ENCODE measurements at places on chromosomes 7 and 10.

- no peak for DNase-seq
These were observed 133.1 kb upstream of the EEPD1 start for GRCh38 chr7:36019980-36020379.

- no peak for DNase-seq
These were observed 198.6 kb upstream of the BMPER start for GRCh38 chr7:33706771-33707200.

DNA sequence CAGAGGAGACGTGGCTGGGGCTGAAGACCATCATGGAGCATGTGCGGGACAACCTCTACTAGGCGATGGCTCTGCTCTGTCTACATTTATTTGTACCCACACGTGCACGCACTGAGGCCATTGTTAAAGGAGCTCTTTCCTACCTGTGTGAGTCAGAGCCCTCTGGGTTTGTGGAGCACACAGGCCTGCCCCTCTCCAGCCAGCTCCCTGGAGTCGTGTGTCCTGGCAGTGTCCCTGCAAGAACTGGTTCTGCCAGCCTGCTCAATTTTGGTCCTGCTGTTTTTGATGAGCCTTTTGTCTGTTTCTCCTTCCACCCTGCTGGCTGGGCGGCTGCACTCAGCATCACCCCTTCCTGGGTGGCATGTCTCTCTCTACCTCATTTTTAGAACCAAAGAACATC is 22.0 kb upstream of the CPA5 start:
- DNase-seq = no peak

- peak; percentile 60 for DNase-seq
These were observed 316.8 kb upstream of the CHRM2 start for GRCh38 chr7:136551618-136552017.

GRCh38 chr10:63441404-63441803 is 24.4 kb downstream of the JMJD1C start:
- no peak for DNase-seq

DNA sequence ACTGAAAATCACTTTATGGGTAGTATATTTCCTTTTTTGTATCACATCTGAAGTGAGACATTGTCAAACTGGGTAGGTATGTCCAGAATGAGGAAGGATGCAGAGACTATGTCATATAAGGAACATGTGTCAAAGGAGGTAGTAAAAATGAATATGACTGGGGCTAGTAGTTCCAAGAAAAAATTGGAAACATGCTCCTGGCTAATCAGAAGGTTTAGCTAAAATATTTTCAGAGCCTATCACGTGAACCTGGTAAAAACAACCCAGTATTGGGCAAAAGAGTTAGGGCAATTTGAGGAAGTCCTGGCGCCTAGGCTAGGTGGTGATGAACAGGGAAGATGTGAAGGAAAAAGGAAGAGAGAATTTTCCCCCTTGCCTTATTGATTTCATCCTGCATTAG is 26.4 kb downstream of the ENTPD1 start:
- no peak for DNase-seq

DNA sequence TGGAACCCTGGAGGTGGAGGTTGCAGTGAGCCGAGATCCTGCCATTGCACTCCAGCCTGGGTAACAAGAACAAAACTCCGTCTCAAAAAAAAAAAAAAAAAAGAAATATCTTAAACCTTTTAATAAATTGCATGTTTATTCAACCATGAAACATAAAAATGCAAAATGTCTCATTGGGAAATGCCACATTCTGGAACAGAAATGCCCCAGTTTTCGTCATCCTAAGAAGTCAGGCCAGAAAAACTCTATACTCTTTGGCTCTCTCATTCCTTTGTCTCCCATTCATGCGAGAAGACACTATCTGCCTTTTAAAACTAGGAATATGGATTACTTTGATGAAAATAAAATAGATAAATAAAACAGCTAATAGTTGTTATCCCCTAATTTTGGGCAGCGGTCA is 21.5 kb upstream of the ABLIM1 start:
- no peak for DNase-seq

DNA sequence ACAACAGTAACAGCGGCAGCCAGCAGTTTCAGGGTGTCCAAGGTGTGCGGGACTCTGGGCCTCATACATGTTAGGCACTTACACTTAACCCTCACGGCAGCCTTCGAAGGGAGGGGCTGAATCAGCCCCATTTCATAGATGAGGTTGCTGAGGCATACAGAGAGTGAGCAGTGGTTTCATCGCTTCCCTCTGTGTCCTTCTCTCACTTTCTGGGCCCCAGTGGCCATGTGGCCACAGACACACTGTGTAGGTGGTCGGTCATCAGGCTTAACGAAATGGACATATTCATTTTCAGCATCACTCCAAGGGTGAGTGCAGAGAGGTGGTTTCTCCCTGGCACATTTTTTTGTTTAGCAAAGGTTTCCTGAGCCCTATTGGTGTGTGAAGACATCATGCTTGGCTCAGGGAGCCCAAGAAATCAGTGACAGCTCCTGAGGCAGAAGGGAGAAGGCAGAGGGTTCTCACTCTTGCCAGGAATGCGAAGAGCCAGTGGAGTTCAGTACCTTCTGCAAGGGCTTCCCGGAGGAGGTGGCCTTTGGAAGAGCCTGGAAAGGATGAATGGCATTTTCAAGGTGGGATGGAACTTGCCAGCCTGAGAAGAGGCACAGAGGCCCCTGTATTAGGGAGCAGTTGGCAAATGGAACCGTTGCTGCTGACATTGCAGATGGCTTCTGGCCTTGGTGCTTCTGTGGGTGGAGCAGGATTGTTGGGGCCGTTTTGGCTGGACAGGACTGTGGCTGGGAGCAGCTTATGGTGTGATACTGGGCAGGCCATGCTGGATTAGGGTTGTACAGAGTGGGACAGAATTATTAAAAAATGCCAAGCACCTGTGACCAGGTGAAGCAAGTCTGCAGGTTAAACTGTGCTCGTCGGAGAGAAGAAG is 61.7 kb upstream of the PPIF start:
- DNase-seq = no peak

DNA sequence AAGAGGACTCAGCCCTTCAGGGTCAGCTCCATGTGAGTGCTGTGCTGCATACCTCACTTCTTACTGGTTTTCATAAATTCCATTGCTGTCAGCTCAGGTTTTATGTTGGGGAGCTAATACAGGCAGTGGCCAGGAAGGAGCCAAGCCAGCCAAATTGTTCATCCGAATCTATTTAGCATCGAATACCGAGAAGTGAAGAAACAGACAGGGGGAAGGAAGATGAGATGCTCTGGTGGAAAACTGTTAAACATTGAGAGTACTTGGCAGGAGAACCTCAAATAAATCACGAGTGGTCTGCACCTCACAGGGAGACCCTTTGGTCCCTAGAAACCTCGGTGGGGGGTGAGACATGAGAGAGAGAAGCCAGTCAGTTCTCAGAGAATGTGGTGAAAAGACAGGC is 196.0 kb upstream of the TMEM72 start:
- no peak for DNase-seq

- DNase-seq = no peak
These were observed 337.7 kb upstream of the AOAH start for GRCh38 chr7:37061849-37062559.

- no peak for DNase-seq
These were observed 168.3 kb downstream of the CPED1 start for GRCh38 chr7:121156825-121157224.

DNA sequence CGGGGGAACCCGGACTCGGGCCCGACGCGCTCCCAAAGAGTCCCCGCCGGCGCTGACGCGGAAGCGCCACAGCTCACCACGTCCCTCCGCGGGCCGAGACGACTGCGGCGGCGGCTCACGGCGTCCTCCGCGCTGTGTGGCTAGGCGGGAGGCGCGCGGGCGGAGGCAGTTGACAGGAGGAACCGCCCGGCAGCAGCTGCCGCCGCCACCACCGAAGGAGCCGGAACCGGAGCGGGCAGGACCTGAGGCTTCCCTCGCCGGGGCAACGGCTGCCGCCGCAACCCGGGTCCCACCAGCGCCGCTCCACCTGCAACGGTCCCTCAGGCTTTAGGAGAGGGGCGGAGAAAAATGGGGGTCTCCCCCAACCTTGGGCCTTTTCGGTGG is 334 bp downstream of the ZNF800 start:
- peak; percentile 56 for DNase-seq

GRCh38 chr10:88244781-88245625 is 338.1 kb downstream of the RNLS start:
- no peak for DNase-seq

DNA sequence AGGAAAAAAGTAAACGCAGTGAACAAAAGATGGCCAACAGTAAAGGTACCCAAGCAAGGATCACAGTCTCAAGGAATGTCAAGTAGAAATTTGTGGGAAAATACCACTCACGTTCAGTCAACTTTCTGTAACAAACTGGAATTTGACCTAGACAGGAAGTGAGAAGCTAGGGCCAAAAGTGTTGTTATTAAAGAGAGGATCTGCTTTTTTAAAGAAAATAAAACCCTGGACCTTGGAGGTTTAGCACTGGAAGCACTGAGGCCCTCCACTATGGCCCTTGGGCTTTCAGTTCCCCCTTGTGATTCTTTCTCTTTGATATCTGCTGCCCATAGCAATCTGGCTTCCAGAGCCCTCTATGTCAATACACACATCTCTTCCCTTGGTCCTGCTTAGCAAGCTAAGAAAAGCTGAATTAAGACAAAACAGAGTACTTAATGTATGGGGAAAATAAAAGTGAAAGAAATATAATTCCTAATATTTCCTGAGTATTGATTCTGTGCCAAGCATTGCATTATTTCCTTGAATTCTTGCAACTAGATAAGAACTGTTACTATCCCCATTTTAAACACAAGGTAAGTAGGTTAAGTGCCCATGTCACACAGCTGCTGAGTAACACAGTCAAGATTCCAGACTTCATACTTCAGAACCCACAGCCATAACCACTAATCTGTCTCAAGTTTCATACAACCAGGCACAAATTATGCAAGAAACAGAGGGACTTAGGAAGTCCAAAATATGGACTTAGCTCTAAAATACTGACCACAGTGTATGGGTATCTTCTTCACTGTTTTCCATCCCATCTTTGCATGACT is 2.6 kb upstream of the ZNF438 start:
- no peak for DNase-seq

GRCh38 chr10:96097865-96098264 is 32.2 kb upstream of the ZNF518A start:
- no peak for DNase-seq

- no peak for DNase-seq
These were observed 47.4 kb upstream of the CAV2 start for GRCh38 chr7:116451957-116452729.

- DNase-seq = no peak
These were observed 63.8 kb downstream of the ZNF438 start for GRCh38 chr10:30967650-30968410.

DNA sequence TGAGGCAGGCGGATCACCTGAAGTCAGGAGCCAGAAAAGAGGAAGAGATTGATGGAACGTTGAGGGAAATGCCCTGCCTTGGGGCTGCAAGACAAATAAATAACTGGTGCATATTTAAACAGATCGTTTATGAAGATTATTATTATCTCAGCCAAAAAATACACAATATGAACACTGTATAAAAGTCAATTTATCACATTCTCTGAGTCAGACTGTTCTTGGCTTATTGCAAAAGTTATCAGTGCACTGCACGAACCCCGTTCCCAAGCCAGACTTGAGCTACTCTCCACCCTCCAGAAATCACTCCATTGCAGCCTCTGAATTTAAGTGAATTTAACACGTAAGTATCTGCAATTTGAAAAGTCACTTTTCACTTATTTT is 1.6 kb downstream of the DNMBP start:
- no peak for DNase-seq

DNA sequence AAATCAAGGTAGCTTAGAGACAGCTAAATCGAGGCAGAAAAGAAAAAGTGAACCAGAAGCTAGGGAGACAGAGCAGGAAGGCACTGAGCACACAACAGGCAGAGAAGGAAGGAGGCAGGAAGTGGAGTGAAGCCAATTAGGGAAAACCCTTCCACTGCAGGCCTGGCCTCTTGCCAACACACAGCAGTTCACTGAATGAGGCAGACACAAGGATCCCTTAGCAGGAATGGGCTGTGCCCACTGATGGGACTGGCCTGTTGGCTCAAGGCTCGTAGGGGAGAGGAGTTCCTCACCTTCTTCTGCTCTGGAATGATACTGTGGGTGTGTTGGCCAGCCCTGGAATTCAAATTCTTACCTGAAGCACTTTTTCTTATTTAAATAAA is 220.3 kb upstream of the STK17A start:
- DNase-seq = peak; percentile 33

GRCh38 chr7:320297-320696 is 30.3 kb downstream of the FOXL3 start:
- no peak for DNase-seq

GRCh38 chr7:47783456-47784223 is 164.6 kb downstream of the PKD1L1 start:
- DNase-seq = no peak

GRCh38 chr10:75067272-75067671 is 44.2 kb upstream of the SAMD8 start:
- DNase-seq = no peak

DNA sequence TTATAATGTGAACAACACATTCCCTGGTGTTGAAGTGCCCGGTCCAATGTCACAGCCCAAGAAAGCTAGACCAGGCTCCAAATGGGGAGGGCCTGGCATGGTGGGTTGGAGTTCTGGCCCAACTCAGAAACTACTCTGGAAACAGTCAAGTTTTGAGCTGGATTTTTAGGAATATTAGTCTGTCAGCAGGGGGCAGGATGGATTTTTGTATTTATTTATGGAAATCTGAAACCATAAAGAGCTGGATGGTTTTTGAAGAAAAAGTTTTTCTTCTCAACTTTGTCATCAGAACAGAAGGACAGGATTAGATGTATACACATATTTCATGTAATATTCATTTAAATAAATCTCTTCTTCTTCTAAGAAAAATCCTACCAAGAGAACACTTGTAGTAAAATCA is 97.5 kb downstream of the POU6F2 start:
- no peak for DNase-seq

GRCh38 chr7:128351296-128352152 is 7.8 kb upstream of the RBM28 start:
- DNase-seq = no peak

- DNase-seq = no peak
These were observed 1.3 kb downstream of the CYTH3 start for GRCh38 chr7:6271060-6271658.

DNA sequence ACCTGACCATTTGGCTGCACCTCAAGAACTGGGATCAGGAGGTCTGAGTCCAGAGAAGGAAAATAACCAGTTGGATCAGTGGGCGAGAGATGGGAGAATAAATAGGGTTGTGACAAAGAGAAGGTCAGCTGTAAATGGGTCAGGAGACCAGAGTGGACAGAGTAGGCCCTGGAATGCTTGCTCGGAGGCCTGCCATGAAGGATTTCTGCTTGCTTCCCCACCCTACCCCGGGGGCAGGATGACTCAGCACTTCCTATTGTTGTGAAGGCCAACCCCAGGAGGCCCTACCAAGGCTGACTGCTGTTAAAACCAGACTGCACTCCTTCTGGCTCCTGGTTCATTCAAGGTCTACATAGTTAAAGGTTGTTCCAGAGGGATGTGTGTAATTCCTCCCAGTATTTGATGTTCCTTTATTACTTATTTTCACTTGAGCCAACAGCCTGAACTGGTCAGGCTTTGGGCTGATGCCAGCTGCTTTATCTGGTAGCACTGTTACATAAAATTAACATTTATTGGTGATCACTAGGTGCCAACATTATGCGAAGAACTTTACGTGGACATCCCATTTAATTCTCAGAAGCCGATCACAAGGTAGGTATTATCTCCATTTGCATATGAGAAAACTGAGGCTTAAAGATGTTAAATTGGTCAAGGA is 27.3 kb upstream of the IFRD1 start:
- DNase-seq = peak; percentile 31

GRCh38 chr7:139583826-139584553 is 60.5 kb downstream of the CLEC2L start:
- no peak for DNase-seq
